ENCODE measurements at places on chromosomes 2 and 18. TPM values are rescaled to one million over a fixed set of nuclear protein-coding genes. Genes with fewer than 3 reads are reported as not detected.

- no peak for DNase-seq
Observed at GRCh38 chr2:135667045-135667444, 74.6 kb upstream of the UBXN4 start.

DNA sequence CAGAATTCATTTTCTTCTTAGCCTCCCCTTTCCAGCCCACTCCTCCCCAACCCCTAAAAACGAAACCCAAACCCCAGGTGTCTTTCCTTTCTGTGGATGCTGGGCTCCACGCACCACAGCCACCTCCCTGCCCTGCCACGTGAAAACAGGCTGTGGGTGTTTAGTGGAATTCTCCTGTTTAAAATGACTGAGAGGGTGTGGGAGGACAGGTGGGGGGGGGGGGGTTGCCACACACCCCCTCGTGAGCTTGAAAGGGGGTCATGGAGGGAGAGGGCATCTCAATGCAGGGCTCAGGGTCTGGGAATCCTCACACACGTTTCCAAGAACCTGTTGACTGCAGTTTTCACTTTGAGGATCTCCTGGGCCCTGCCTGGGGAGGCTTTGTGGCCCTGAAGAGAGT is 110.3 kb downstream of the FAM210A start:
- no peak for DNase-seq

DNA sequence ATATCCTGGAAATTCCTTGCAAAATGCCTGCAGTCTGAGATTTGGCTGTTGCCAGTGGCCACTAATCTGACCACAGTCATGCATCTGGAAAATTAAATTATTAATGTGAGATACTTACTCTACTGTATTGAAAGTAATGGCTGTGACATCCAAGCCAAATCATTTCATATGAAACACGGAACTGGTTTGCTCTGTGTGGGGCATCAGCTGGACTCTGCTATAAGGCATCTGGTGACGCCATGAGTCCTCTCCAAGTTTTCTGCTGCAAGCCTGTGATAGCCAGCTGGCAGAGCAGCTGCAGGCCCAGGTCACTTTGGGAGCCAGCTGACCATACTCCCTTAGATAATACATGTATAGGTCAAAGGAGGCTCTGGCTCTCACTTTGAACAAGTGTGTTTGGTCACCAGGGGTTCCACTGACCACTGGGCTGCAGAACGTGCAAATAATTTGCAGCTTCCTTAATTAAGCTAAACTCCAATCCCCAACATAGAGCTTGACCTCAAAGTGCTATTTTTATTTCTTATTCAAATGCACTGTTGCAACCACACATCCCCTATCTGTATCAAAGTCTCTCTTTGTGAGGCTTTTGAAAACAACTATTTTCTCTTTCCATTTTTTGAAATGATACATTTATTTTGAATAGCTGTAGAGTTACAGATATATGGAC is 152.9 kb downstream of the NCKAP5 start:
- DNase-seq = no peak

The HPCAL1 gene
- 14.4 TPM for polyA plus RNA-seq

GRCh38 chr2:220628252-220628651 is 943.9 kb downstream of the EPHA4 start:
- DNase-seq = no peak

GRCh38 chr2:69464575-69464974 is 27.3 kb upstream of the NFU1 start:
- DNase-seq = peak; percentile 8

DNA sequence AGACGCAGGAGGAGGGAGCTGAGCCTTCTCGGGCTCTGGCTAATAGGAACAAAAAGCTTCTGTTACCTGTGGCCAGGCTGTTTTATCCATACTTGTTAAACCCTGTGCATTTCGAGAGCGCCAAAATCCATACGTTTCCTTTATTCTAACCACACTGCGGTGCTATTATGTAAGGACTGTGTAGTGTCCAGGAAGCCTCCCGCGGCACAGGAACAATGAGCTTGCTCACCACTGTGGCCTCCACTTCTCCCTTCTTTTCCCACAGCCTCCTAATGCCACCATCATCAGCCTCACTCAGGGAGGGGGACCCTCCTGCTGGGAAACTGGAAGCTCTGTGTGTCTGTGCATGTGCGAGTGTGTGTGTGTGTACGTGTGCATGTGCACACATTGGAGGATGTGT is 268.5 kb downstream of the HAUS1 start:
- DNase-seq = no peak

The FAM161A gene
- 1.6 TPM for polyA plus RNA-seq

The RALBP1 gene
- 49.1 TPM for polyA plus RNA-seq

GRCh38 chr2:76749858-76750257 is 772.3 kb downstream of the LRRTM4 start:
- DNase-seq = no peak

- DNase-seq = no peak
Observed at GRCh38 chr2:27058210-27058609, 6.7 kb downstream of the AGBL5 start.

The ACTG2 gene
- 641 TPM for polyA plus RNA-seq

- no peak for DNase-seq
Observed at GRCh38 chr2:3108105-3108504, 269.5 kb downstream of the EIPR1 start.

The GDF7 gene
- polyA plus RNA-seq = 0.01 TPM

DNA sequence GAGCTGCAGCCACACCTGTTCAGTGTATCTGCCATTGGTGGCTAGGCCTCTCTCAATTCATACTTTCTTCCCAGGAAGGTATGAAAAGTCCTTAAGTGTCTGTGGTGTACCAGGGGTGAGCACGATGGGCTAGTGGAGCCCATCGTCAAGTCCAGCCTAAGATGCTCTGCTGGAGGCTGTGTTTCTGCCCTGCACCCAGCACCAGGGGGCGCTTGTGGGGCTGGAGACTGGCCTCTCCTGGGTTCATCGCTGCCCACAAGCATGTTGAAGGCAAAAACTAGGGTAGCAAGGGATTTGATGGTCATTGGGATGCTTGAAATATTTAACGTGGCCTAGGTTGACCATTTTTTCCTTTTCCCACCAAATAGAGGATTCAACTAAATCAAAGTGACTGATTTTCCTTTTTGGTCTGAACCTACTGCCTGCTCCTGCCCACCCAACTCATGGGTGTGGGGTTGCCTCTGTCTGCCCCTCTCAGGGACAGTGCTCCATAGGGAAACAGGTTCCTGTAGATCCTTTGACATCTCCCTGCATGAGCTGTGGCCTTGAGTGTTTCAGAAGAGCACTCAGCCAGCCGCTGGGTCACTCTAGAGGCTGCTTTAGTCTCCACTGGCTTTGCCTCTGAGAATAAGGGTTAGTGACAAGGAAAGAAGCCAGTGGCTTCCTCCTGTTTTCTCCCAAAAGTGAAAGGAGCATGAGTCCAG is 59.0 kb downstream of the TPGS2 start:
- no peak for DNase-seq

- DNase-seq = no peak
Observed at GRCh38 chr2:86700690-86701089, 19.4 kb upstream of the RMND5A start.

Measured in AG04450 (cell line).